Activated CD4-positive, alpha-beta memory T cell treated with anti-CD3 and anti-CD28 coated beads, Interleukin-2, amount 10 ng/mL, durations not matched to agents 7 days and 5 days (primary cell): ENCODE measurements at places on chromosomes 1 and 21. TPM values are rescaled to one million over a fixed set of nuclear protein-coding genes. Genes with fewer than 3 reads are reported as not detected.

The SLC45A3 gene
- not detected for total RNA-seq

DNA sequence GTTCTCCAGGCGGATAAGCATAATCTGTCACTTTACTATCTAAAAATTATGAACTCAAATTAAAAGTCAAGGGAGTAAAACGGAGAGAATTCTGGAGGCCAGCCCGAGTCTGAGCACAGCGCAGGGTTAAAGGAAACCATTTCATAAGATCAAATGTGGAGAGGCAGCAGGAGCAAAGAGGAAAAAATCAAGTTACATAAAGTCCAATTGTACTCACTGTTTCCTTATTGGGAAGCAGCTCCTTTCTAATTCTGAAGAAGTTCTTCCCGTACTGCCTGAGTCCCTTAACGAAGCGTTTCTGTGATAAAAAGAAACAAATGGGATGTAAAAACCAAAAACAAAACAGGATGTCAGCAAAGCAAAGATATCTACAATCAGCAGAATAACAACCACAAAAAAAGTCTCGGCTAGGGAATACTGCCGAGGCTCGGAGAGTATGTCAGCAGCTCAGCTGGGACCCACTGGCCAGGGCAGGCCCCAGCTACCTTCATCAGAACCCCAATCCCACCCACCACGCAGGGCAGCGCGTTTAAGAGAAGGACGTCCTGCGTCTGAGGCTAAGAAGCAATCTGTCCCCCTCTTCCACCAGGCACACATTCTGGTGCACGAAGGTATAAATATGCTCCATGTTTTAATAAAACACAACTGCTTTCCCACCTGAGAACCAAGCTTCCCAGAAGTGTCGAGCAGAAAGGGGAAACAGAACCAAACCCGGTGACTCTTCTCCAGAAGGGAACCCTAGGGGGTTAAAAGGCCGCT, 104.8 kb downstream of the SLC45A1 start:
- peak; percentile 26 for DNase-seq

DNA sequence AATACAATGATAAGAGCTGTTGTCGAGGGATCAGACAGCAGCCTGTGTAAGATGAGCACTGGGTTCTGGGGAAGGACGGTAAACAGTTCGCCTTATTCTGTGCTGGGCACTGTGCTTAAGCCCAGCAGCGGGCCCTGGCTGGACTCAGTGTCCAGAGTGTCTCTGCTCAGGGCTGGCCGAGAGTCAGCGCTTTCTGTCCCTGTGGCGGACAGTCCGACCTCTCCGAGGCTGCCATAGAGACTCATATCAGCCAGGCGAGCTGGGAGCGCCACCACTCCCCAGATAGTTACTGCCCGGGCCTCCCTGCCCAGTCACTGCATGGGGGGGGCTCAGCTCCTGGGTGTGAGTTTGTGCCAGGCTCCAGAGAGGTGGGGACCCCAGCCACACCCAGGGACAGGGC, 14.7 kb upstream of the NPHP4 start:
- DNase-seq = no peak

DNA sequence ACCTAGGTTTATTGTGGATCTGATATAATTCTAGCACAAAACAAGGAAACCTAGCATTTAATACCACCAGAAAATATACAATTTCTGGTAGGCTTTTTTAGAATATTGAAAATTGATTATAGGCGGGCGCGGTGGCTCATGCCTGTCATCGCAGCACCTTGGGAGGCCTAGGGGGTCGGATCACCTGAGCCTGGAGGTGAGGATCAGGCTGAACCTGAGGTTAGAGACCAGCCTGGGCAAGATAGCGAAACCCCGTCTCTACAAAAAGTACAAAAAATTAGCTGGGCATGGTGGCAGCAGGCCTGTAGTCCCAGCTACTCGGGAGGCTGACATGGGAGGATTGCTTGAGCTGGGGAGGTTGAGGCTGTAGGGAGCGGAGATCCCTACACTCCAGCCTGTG, 948 bp upstream of the COP1 start:
- no peak for DNase-seq
